ENCODE measurements at places on chromosomes 5 and 9. TPM values are rescaled to one million over a fixed set of nuclear protein-coding genes. Genes with fewer than 3 reads are reported as not detected.
A peak's percentile ranks its signal among the peaks of the same experiment; 100 is the strongest.

DNA sequence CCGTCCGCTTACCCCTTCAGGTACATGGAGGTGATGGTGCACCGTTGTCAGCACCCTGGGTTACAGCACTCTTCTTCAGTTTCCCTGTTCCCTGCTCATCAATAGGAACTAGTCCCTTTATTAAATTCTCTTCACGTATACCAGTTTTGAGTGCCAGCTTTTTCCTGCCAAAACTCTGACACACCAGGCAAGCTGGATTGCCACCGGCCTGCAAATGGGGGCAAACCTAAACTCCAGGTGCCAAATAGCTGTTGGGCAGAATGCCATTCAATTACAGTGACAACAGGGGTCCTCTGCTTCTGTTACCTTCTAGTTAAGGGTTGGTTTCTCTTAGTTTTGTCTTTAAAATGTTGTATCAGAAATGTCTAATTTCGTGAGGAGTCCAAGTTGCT, 400.4 kb downstream of the OSTF1 start:
- DNase-seq = no peak

DNA sequence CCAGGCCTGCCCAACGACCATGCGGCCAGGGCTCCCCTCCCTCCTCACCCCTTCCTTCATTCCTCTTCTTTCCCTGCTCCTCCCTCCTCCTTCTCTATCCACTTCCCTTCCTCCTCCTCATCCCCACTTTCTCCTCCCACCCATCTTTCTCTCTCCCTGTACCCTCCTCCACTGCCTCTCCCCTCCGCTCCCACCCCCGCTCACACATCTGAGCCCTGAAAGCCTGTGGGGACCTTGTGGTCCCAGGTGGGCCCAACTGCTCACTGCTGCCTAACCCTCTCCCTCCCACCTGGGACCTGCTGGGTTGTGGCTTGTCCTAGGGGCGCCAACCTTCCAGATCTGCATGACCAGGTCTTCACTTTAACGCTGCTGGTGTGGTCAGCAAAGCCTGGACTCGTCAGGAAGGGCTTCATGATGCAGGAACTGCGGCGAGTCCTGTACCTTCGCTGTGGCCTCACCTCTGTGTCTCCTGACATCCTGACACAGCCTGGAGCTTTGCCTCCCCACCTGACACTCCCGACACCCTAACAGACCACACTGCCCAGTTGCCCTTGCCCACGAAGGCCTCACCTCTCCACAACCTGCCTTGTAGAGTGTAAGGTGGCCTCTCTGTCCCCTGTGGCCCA, 34.6 kb downstream of the C5orf15 start:
- no peak for DNase-seq

GRCh38 chr5:179620703-179621350, 2.6 kb downstream of the HNRNPH1 start:
- no peak for DNase-seq

- no peak for DNase-seq
These were observed 520 bp downstream of the PRRX2 start for GRCh38 chr9:129665814-129666520.

GRCh38 chr5:177473443-177474001, at the start of gene DBN1:
Gene DBN1, minus strand, starts transcription at chr5:177473634. Its CDS starts 113 bp downstream, at chr5:177473521.
- DNase-seq = peak; percentile 69

- peak; percentile 62 for DNase-seq
These were observed 1.3 kb downstream of the GABBR2 start for GRCh38 chr9:98707166-98708102.

GRCh38 chr5:56482363-56482762, 249.2 kb upstream of the ANKRD55 start:
- DNase-seq = no peak

- DNase-seq = no peak
These were observed 1.0 kb upstream of the EXOC3 start for GRCh38 chr5:441996-442334.

- no peak for DNase-seq
These were observed 64.5 kb upstream of the PPARGC1B start for GRCh38 chr5:149665416-149666175.

- no peak for DNase-seq
These were observed 115.0 kb upstream of the EPB41L4A start for GRCh38 chr5:112534067-112534583.

DNA sequence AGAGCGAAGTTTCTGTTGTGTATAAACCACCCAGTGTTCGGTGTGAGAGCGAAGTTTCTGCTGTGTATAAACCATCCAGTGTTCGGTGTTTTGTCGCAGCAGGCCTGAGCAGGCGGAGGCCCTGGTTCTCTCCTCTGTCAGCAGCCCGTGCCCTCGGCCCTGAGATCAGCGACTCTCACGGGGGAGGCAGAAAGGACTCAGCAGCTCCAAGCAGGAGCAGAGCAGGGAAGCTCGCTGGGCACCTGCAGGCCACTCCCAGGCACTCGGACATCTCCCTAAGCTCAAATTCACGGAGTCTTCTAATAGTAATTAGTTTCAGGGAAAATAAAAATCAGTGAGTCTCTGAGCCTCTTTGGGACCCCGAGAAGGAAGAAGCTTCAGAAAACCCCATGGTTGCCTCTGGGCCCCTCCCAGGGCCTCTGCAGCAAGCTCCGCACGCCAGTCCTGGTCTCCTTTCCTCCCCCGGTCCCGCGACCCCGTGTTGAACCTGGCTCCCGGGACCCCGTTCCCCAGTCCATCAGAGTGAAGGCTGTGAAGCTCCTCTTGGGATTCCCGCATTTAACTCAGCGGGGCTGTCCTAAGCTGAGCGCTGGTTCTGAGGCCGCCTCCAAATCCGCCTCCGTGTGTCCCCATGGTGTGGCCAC, 81.9 kb upstream of the ADAMTS2 start:
- DNase-seq = no peak

DNA sequence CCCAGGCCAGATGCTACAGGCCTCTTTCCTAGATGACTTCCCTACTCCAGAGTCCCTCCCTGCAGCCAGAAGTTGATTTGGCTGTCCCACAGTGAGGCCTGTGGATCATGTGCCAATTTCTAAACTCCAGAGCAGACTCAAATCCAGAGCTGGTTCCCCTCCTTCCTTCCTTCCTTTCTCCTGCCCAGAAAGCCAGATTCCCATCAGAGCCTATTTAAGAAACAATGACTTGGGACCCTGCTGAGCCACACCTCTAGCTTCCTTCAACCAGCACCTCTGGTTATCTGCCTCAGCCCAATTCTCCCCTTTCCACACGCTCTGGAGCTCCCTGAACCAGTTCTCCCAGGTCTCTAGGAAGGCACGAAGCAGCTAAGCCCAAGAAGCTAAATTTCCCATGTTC, 7.2 kb downstream of the FAM219A start:
- DNase-seq = no peak

GRCh38 chr5:77642738-77643653, 4.5 kb upstream of the OTP start:
- DNase-seq = no peak

- no peak for DNase-seq
These were observed 16.2 kb downstream of the ROPN1L start for GRCh38 chr5:10457682-10458574.

- DNase-seq = peak; percentile 76
These were observed at the start of gene NPDC1 for GRCh38 chr9:137046088-137046787. Gene NPDC1, minus strand, starts transcription at chr9:137046177. Its CDS starts 188 bp downstream, at chr9:137045989.

DNA sequence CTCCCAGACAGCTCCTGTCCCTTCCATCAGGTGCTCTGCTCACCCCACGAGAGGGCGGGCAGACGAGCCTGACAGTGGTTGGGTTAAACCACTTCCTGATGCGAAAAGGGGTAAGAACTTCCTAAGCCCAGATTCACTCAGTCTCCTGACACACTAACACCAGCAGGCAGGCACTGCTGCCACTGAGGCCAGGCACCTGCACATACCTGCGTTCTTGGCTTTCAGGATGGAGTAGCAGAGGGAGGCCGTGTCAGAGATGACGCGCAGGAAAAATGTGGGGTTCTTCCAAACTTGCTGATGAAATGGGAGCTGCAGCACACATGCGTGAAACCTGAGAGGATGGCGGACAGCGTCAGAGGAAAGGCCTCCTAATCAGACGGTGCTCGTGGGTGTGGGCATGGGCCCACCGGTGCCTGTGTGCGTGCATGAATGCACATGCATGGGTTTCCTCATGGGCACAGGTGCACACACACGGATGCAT, 29.9 kb downstream of the SLC6A18 start:
- no peak for DNase-seq

DNA sequence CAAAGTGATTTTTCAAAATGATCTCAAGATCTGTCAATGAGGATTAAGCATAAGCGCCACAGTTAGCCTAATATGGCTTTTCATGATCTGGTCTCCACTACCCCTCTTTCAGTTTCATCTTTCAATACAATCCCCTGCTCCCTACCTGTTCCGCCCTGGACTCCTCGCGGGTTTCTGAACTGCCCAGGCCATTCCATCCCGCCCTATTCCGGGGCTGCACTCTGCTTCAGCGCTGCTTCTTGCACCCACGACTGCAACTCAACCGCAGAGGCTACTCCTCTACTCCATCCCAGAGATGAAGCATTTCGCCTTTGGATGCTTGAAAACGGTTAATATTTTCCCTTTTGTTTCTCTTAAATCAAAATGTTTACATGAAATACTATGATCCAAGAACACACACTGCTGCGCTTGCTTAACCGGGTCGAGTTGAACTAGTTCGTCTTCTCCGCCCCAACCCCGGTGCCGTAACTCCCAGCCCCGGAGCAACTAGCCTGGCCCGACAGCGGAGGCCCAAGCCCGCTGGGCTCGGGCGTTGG, 716 bp upstream of the OTULIN start:
- DNase-seq = no peak

DNA sequence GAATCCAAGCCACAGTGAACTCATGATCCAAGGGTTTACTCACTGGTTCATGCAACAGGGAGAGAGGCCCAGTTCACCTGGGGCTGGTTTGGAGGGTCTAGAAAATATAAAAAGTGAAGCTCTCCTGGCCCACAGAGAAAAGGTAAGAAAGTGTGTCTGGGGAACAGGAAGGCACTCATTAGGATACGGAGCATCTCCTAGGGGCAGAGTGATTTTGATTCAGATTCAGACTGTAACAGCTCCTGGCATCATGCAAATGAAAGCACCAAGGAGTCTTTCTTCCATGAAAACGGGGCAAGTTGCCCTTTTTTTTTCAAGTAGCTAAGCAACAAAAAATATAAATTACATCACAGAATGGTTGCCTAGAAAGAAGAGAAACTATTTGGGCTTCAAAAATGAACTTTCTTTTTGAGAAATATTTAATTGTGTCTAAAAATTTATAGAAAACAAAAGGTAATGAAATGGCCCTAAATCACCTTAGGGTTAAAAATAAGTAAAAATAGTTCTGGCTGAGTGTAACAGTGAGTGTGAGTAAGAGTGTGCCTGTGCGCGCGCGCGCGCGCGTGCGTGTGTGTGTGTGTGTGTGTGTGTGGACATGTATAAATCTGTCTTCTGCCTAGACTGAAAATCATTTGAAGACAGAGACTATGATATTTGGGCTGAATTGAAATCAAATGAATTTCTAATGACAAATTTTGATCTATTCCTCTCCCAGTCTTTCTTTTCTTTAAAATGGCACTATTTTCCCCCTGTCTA, 177.8 kb upstream of the ZNF462 start:
- DNase-seq = no peak

GRCh38 chr5:57103317-57103907, 70.4 kb upstream of the GPBP1 start:
- DNase-seq = no peak

GRCh38 chr5:64789457-64789856, 20.7 kb downstream of the CWC27 start:
- DNase-seq = no peak

- peak; percentile 90 for DNase-seq
These were observed at the start of gene NR2F1 for GRCh38 chr5:93582677-93583438. Gene NR2F1, plus strand, starts transcription at chr5:93583222. Its CDS starts 1,802 bp downstream, at chr5:93585024.

DNA sequence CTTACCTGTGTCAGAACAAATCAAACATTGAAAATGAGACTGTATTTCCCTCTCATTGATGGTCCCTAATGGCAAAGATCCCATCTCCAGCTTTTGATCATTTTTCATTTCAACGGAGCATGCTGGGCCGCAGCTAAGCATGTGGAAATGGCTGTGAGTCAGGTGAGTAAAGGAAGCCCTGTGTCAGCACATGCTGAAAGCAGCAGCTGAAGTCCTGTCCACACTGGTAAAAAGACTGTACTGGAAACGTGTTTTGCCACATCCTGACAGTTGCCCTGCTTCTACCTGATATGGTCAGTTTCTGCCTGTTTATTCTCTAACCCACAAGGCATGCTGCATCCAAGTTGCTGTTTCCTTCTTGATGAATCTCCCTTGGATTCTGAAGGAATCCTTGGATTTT, 330.1 kb downstream of the EFNA5 start:
- peak; percentile 50 for DNase-seq

- peak; percentile 85 for DNase-seq
These were observed 81.9 kb downstream of the MED27 start for GRCh38 chr9:131997779-131998178.

- DNase-seq = no peak
These were observed 211.8 kb downstream of the ARRDC3 start for GRCh38 chr5:91171322-91171721.

DNA sequence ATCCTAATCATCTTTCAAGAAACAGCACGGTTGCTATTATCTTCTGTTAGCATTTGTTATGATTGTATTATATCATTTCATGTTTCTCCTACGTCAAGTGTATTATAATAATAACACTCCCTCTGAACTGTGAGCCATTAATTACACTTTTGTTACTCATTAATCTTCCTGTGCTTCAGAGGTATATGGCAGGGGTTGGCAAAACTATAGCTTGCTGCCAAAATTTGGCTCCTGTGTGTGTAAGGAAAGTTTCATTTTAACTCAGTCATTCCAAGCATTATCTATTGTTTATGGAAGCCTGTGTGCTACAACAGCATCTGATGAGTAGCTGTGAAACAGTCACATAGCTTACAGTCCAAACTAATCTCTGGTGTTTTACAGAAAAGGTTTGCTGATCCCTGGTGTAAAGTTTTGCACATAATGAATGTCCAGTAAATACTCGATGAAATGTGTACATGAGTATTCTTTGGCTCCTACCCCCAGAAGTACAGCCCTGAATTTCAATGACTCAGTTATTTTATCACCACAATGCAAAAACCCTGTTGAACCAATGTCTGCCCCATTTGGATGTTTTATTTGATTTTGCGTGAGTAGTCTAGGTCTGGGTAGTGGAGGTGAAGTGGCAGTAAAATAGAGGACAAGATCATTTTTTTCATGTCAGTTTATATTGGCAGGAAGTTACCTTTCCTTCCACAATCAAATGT, 648.2 kb downstream of the MAT2B start:
- peak; percentile 3 for DNase-seq

GRCh38 chr5:52994266-52994665, 5.1 kb downstream of the ITGA2 start:
- no peak for DNase-seq

CDKN2A gene
- 0.96 TPM for total RNA-seq

LIFR gene
- 82.3 TPM for total RNA-seq

MEIKIN gene
- total RNA-seq = not detected

AQP3 gene
- total RNA-seq = 14.2 TPM

PITX1 gene
- 17.3 TPM for total RNA-seq

PCDHGA1 gene
- total RNA-seq = 0.96 TPM

IL4 gene
- not detected for total RNA-seq

CATSPER3 gene
- not detected for total RNA-seq

NSA2 gene
- 118 TPM for total RNA-seq
